ENCODE measurements at places on chromosomes 12 and 14. TPM values are rescaled to one million over a fixed set of nuclear protein-coding genes. Genes with fewer than 3 reads are reported as not detected.

Gene P2RX7
- not detected for total RNA-seq

Gene CBLN3
- 1.5 TPM for total RNA-seq

Gene TMEM233
- total RNA-seq: 0.11 TPM

Gene CINP
- 57.3 TPM for total RNA-seq

Gene ACOT6
- total RNA-seq: not detected

Gene LETMD1
- total RNA-seq: 28.8 TPM

Gene ZNF219
- 28.8 TPM for total RNA-seq

Gene SLC17A8
- not detected for total RNA-seq

Gene RPGRIP1
- total RNA-seq: 0.54 TPM

Gene MSI1
- total RNA-seq: 1.3 TPM

Gene PPP2R3C
- total RNA-seq: 23.5 TPM

Gene STAC3
- 0.16 TPM for total RNA-seq

Gene PTMS
- 682 TPM for total RNA-seq

Gene MANSC1
- total RNA-seq: 3.8 TPM

Gene CCDC60
- total RNA-seq: not detected

Gene GPR132
- 0.67 TPM for total RNA-seq

Gene SDR9C7
- total RNA-seq: not detected

Gene AHSA1
- 281 TPM for total RNA-seq

Gene NT5DC3
- total RNA-seq: 9.9 TPM

Gene LRP1-AS
- total RNA-seq: not detected

Gene ARMH4
- total RNA-seq: 0.50 TPM

Gene NELL2
- 0.07 TPM for total RNA-seq

Gene NANOG
- total RNA-seq: not detected

Gene DNAAF2
- 11.7 TPM for total RNA-seq

Gene KRT6A
- total RNA-seq: 0.52 TPM

Gene ATP5MC2
- 658 TPM for total RNA-seq

Gene KIF5A
- 0.18 TPM for total RNA-seq

Gene NPAS3
- not detected for total RNA-seq

Gene CRIP2
- 101 TPM for total RNA-seq

Gene RFX4
- not detected for total RNA-seq

Gene IL22
- total RNA-seq: not detected

Gene HOXC12
- not detected for total RNA-seq

Gene FBLN5
- total RNA-seq: 2.5 TPM

Gene ZNF385A
- total RNA-seq: 18.4 TPM

Gene TAC3
- total RNA-seq: not detected

Gene LTA4H
- 105 TPM for total RNA-seq

Gene MYF5
- total RNA-seq: not detected

Gene NINJ2
- total RNA-seq: 0.66 TPM

Gene SERPINA12
- not detected for total RNA-seq

Gene KIF26A
- 3.1 TPM for total RNA-seq

Gene WNT1
- total RNA-seq: not detected

Gene GLS2
- not detected for total RNA-seq

Gene TAS2R43
- not detected for total RNA-seq

Gene SLC39A5
- not detected for total RNA-seq

Gene PPP1CC
- total RNA-seq: 119 TPM

Gene MEG3
- total RNA-seq: 51.9 TPM

Gene SYNDIG1L
- not detected for total RNA-seq

Gene OASL
- 3.5 TPM for total RNA-seq

Gene TAS2R46
- not detected for total RNA-seq

Gene ADCY6
- 11.4 TPM for total RNA-seq

Gene DBX2
- total RNA-seq: not detected

Gene ZFYVE26
- total RNA-seq: 7.1 TPM

Gene VEZT
- 64.3 TPM for total RNA-seq

Gene TAS2R8
- total RNA-seq: not detected

Gene GPRC5A
- total RNA-seq: 314 TPM

Gene KSR2
- 0.84 TPM for total RNA-seq

Gene CPNE6
- not detected for total RNA-seq

Gene OR10G2
- not detected for total RNA-seq
